ENCODE measurements at places on chromosomes 2 and 18. TPM values are rescaled to one million over a fixed set of nuclear protein-coding genes. Genes with fewer than 3 reads are reported as not detected.

Gene ALLC
- total RNA-seq, result not detected

Gene OBSL1
- 199 TPM for total RNA-seq

Gene LYG1
- 0.57 TPM for total RNA-seq

Gene ABI2
- total RNA-seq, result 91.7 TPM

DNA sequence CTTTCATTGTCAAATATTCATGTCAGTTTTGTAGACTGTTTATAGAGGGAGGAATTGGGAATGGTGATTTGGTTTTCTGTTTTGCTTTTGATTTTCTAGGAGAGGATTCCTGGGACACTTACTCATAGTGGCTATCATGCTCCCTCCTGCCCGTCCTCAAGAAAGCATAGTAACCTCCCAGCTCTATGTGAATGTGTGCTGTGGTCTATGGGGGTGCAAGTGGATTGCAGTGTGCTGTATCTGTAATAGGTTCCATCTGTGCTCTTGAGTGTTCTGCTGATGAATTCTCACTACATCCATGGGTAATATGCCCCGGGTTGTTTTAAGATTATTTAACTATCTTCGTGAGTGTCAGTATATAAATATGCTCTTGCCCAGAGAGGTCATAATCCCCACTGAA is 811.3 kb downstream of the CNTNAP5 start:
- DNase-seq, result no peak

DNA sequence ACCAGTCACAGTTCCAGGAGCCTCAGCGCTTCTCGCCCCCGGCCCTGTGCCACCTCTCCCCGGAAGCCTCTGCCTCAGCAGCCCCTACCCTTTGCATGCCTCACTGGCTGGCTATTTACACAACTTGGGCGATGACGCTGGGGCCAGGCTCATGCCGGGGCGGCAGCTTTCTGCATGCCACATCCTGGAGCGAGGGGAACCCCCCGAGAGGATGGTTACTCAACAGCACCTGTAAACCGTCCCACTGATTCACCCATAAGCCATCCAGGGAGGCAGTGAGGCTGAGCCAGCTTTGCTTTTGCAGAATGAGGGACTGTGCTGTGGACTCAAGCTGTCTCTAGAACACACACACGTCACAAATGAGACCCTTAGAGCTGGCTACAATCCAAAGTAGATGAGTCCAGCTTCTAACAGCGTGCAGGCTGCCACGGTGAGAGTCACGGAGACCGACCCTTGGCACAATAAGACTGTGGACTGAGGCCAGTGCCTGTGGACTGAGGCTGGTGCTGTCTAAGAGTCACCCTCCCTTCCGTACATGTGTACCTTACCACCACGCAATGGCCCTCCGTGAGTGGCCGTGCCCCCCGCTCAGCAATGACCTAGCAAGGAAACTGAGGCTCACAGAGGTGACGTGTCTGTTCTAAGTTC is 45.6 kb upstream of the ODC1 start:
- peak; percentile 76 for DNase-seq

- no peak for DNase-seq
Measured at GRCh38 chr2:230828272-230828961, 36.3 kb upstream of the ITM2C start.

DNA sequence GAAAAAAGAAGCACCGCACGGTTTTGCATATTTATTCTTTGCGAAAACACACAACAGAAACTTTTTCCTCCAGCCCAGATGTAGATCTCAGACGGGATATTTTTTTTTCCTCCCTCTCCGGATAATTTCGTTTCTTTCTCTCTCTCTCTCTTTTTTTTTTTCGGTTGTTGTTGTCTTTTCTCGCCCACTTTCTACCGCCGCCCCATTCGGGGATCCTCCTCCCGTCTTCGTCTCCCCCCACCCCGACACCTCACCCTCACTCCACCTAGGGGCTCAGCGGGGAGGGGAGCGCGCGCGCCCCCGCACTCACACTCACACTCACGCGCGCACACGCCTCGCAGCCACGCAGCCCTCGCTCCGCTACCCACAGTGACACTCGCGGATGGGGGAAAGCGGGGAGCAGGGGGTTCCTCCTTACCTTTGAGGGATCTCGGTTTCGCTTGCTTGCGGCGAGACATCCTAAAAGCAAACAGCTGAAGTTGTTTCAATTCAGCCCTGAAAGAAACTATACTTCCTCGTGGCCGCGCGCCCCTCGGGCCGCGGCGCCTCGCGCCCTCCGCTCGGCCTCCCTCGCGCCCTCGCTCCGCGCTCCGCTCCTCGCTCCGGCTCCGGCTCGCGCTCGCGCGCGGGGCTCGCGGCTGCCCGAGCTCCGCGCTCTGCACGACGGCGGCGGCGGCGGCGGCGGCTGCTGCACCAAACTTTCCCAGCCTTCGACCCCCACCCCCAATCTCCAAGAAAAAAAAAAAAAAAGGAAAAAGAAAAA is 1.3 kb downstream of the ZNF521 start:
- DNase-seq, result peak; percentile 78

- DNase-seq, result no peak
Measured at GRCh38 chr2:27545348-27546141, 37.3 kb upstream of the ZNF512 start.

- no peak for DNase-seq
Measured at GRCh38 chr18:30522288-30522929, 520.1 kb downstream of the DSC3 start.

GRCh38 chr2:181459621-181460021 is 2.4 kb downstream of the ITGA4 start:
- DNase-seq, result no peak

GRCh38 chr2:26903676-26904075 is 55.7 kb downstream of the DPYSL5 start:
- no peak for DNase-seq

- no peak for DNase-seq
Measured at GRCh38 chr18:8732442-8733360, 27.3 kb downstream of the MTCL1 start.

- DNase-seq, result no peak
Measured at GRCh38 chr2:38835015-38835601, 40.6 kb downstream of the DHX57 start.

- no peak for DNase-seq
Measured at GRCh38 chr2:74441170-74441689, 507 bp downstream of the RTKN start.

GRCh38 chr2:73089270-73090030 is 17.9 kb upstream of the SFXN5 start:
- DNase-seq, result no peak
